ENCODE measurements at places on chromosomes 7 and 10. TPM values are rescaled to one million over a fixed set of nuclear protein-coding genes. Genes with fewer than 3 reads are reported as not detected.

Gene CUZD1
- 1.0 TPM for total RNA-seq

Gene LIPK
- total RNA-seq, result not detected

Gene ADAM12
- 16.0 TPM for total RNA-seq

Gene MRC1
- 13.4 TPM for total RNA-seq

Measured in muscle of leg (tissue), 16 donors.